ENCODE measurements at places on chromosomes 6 and 20. TPM values are rescaled to one million over a fixed set of nuclear protein-coding genes. Genes with fewer than 3 reads are reported as not detected.

MYB gene
- total RNA-seq, result 82.5 TPM

DNA sequence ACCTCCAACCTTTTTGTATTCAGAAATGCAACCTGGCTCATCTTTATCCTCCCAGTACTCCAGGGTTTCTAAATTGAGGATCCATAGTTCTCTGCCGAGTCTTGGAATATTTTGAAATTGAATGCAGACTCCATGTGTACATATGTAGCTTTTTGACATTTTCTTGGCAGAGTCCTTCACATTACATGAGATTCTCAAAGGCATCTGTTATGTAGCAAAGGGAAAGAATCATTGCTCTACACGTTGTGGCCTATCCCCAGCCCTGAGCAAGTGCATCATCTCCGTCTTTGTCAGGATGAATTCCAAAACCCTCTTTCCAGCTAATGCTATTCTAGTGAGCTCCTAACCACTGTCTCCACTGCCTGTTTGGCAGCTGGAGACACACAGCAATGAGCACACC, 742.9 kb downstream of the DHX35 start:
- H3K27ac ChIP-seq, result no peak overlapping the region
- peaks cover 3% of the 10 kb centered on the region for H3K4me1 ChIP-seq
- H3K36me3 ChIP-seq, result no peaks in the 10 kb centered on the region
- no peak for DNase-seq
- H3K27me3 ChIP-seq, result no peaks in the 10 kb centered on the region

GRCh38 chr6:33170176-33171015, 21.9 kb downstream of the COL11A2 start:
- no peak overlapping the region for H3K4me3 ChIP-seq
- no peaks in the 10 kb centered on the region for H3K36me3 ChIP-seq
- no peak overlapping the region for H3K27ac ChIP-seq
- no peak for DNase-seq

- H3K4me1 ChIP-seq, result no peaks in the 10 kb centered on the region
- no peak overlapping the region for H3K4me3 ChIP-seq
- H3K27ac ChIP-seq, result no peak overlapping the region
Measured at GRCh38 chr6:120304223-120304622, 954.7 kb upstream of the MAN1A1 start.

GRCh38 chr20:63091901-63092659, 85.3 kb upstream of the BHLHE23 start:
- no peaks in the 10 kb centered on the region for H3K36me3 ChIP-seq
- H3K4me3 ChIP-seq, result no peak overlapping the region
- DNase-seq, result no peak
- no peaks in the 10 kb centered on the region for H3K4me1 ChIP-seq
- no peak overlapping the region for H3K27ac ChIP-seq
- no peaks in the 10 kb centered on the region for H3K27me3 ChIP-seq

Measured in activated T-helper 2 cell treated with anti-CD3 and anti-CD28 coated beads, Interferon-gamma antibody, Interleukin-2, Interleukin-4, amounts not matched to agents 10 μg/mL and 5 μg/mL and 100 μg/mL, durations not matched to agents 14 hours and 24 hours and 36 hours (primary cell).